Lower lobe of right lung (tissue), 2 donors: ENCODE measurements at places on chromosomes 7 and 10. TPM values are rescaled to one million over a fixed set of nuclear protein-coding genes. Genes with fewer than 3 reads are reported as not detected.

GRCh38 chr7:111012799-111013675, 77.9 kb upstream of the LRRN3 start:
- DNase-seq = peak; percentile 45

RARRES2 gene
- total RNA-seq = 144 TPM

DNA sequence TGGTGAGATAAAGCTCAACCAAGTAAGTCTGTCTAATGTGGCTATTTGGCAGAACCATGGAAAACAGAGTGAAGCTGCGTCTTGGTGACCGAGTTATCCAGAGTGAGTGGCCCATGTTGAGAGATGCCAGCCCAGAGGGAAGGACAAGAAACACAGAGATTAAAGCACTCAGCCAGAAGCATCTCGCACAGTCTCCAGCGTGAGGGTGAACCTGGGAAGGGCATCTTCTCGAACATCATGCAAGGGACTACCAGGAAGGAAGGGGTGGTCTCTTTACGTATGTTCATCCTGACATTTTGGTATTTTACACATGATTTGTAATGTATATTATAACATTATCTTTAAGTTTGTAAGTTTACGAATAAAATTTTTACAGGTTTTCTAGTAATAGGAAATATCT, 146.4 kb downstream of the TCERG1L start:
- no peak for DNase-seq

GRCh38 chr7:106865130-106866041, at the start of gene PIK3CG:
TSS of gene PIK3CG (plus strand) at chr7:106865282. CDS start at chr7:106867562, 2,280 bp downstream.
- DNase-seq = no peak

GRCh38 chr10:133316266-133316665, 7.6 kb downstream of the ZNF511 start:
- DNase-seq = peak; percentile 18

DNA sequence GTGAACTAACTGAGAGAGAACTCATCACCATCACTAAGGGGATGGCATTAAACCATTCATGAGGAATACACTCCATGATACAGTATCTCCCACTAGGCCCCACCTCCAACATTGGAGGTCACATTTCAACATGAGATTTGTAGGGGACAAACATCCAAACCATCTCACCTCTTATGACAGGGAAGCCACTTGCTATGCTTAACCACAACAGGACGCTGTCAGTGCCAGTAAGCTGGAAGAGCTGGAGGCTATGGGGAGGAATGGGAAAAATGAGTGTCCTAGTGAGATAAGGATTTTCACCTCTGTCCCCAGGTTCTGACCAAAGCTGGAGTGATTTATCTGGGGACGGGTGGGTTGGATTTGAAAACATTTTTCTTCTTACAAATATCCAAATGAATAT, 17.6 kb downstream of the PLCE1 start:
- DNase-seq = no peak

- DNase-seq = no peak
Observed at GRCh38 chr7:135584362-135585353, 26.9 kb downstream of the NUP205 start.

RTKN2 gene
- 109 TPM for total RNA-seq

SAMD9L gene
- 64.4 TPM for total RNA-seq
